Muscle of arm (tissue), 14 donors: ENCODE measurements at places on chromosomes 6 and 20.

DNA sequence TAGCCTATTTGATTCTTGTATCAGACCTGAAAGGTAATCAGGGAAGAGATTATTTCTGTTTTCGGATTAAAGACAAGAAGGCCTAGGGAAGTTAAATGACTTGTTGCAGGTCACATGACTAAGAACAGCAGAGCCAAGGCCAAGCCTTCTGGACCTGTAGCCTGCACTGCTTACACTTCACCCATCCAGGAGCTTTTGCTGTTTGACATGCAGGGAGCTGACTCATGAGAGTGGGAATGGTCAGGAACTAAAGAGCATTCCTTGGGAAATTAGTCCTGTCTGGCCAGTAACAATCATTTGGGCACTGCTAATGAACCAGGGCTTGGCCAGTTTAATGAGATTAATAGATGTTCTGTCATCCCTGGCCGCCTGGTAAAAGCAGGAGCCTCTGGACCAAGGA is 46.8 kb downstream of the EIF2S2 start:
- no peak for DNase-seq

DNA sequence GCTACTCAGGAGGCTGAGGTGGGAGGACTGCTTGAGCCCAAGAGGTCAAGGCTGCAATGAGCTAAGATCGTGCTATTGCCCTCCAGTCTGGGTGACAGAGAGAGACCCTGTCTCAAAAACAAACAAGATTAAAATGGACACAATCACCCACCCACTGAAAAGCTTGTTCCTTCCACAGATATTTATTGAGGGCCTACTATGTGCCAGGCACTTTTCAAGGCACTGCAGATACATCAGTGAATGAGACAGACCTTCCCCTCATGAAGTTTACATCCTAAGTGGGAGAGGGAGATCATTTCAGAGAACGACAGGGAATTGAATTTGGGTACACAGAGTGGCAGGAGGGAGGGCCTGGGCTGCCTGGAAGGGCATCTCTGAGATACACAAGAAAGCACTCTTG is 14.4 kb downstream of the RSPO4 start:
- no peak for DNase-seq

GRCh38 chr20:38001173-38001875 is 31.9 kb downstream of the TTI1 start:
- no peak for DNase-seq

DNA sequence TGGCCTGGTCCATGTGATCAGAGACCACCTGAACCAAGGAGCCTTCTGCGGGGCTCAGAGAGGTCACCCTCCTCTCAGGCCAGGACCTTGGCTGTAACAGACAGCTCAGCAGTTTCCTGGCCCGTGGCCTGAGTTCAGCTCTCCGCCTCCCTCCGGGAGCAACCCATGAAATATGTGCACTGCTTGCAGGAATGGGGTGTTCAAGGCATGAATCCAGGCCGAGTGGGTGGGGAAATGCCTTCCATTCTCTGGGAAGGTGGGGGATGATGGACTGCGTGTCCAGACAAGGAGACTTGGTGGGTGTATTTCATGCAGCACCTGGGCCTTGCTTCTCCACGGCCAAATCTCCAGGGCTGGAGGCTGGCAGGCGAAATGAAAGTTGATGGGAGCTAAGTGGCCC is 46.0 kb downstream of the SIRPA start:
- no peak for DNase-seq

- DNase-seq, result no peak
Measured at GRCh38 chr20:39719293-39719692, 757.1 kb downstream of the DHX35 start.

DNA sequence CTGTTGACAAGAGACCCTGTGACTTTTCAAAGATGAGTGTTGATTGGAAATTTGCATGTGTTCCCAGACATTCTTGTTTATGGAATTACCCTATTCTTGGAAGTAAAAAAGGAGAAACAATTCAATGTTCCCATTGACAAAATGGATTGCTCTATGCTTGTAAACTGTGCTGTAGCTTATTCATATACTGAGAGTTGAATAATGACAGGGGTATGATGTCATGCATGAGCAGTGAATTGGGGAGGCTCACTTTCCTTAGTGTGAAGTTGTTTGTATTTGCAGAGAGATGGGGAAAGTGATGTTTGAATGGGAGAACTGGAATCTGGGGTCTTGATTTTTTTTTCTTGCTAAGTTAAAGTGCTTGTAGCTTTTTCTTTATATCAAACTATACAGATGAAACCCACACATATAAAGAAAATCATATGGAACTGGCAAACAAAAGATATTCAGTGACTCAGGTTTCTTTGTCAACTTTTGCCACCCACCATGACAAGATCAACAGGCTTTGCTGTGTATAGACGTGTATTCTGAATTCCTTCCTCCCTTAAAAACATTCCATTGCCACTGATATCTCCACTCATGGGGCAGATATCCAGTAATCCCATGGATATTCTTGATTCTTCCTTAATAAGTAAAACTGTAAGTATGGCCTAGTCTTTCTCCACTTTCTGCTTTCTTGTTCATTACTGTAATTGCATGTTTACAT is 97.8 kb upstream of the JAG1 start:
- no peak for DNase-seq

- no peak for DNase-seq
Measured at GRCh38 chr6:27684264-27685211, 211.6 kb upstream of the ZNF184 start.

GRCh38 chr6:157755032-157755745 is 67.9 kb upstream of the SNX9 start:
- DNase-seq, result no peak

DNA sequence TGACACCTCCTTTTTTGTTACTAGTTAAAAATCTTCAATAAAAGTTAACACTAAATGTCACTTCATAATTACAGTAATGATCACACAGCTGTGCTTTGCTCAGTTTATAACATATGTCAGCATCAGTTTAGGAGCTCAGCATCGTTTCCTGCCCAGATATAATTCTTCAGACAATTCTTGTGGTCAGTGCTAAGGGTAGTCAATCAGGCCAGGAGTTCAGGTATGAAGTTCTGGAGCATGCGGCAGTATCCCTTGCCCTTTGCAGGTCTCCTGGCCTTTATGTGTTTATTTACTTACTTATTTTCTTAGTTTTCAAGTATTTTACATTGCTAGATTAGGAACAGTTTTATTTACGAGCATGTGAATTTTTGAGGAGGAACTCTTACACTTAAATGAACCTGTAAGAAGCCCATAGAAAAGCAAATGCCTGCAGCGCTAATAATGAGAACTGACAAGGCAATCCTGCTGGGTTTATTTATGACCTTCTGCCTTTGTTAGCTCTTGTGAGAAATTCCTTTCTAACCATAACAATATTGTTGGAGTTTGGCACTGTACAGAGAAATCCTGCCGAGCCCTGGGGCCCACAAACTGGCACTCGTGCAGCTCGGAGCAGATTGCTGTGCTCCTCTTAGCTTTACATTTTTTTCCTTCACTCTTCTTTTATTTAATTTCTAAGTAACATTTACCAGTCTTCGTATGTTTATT is 252.8 kb downstream of the TMEM242 start:
- DNase-seq, result no peak

GRCh38 chr20:19252451-19253120 is 40.1 kb downstream of the SLC24A3 start:
- DNase-seq, result no peak

DNA sequence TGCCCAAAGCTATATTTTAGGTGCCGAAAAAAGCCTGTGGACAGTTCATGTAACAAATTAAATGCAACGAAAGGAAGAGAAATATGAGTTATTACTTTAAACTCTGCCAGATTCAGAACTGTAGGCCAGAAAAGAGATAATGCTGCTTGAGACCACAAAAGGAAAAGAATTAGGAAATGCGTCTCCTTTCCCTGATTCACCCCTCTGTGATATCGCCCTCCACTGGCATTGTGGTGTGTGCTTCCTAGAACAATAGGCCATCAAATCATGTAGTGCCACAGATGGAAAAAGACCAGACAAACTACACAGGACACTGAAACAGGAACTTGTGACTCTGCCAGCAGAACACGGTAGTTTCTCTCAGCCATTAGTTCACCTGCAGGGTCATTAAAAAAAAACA is 14.7 kb upstream of the LAMA4 start:
- peak; percentile 27 for DNase-seq

GRCh38 chr6:108106261-108106660 is 31.7 kb upstream of the OSTM1 start:
- DNase-seq, result no peak

DNA sequence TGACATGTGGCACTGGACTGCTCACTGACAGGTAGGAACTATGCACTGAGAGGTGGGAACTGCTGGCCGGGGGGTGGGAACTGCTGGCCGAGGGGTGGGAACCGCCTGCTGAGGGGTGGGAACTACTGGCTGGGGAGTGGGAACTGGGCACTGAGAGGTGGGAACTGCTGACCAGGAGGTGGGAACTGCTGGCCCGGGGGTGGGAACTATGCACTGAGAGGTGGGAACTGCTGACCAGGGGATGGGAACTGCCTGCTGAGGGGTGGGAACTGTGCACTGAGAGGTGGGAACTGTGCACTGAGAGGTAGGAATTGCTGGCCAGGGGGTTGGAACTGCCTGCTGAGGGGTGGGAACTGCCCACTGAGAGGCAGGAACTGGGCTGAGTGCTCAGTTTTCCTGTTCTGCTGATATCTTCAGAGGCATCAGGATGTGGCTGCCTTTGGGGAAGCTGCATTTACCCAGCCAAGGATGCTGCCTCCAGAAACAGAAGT is 90.2 kb downstream of the THBS2 start:
- DNase-seq, result no peak

DNA sequence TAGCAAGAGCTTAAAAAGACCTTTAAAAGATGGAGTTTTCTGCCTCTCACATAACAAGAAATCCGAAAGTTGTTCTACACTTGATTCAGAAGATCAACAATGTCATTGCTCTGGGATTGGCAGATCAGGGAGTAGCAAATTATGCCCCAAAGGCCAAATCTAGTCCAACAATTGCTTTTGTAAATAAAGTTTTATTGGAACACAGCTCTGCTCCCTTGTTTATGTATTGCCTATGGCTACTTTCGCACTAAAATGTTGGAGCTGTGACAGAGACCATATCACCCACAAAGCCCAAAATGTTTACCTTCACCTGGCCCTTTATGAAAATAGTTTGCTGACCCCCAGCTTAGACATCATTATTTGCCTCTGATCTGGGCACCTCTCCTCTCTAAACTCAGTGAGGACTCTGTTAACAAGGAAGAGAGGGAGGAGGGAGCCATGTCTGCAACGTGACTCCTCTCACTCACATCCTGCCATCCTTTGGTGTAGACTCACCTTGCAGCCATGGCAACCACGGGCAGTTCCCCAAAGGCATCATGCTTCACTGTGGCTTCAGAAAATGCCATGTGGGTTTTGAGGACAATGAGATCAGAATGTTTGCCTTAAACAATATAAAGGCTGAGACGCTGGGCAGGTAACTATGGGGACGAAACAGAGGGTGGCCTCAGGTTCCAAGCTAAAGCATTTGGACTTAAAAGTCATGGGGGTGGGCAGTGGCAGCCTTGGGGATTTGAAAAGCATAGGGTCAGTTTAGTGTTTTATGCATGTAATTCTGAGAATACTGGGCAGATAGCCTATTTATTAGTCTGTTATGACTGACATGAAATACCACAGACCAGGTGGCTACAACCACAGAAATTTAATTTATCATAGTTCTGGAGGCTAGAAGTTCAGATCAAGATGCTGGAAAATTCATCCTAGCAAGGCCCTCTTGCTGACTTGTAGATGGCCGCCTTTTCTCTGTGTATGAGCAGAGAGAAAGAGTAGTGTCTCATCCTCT is 149.7 kb upstream of the TNFAIP3 start:
- DNase-seq, result no peak

- DNase-seq, result no peak
Measured at GRCh38 chr20:13271098-13271497, 50.0 kb downstream of the ISM1 start.

DNA sequence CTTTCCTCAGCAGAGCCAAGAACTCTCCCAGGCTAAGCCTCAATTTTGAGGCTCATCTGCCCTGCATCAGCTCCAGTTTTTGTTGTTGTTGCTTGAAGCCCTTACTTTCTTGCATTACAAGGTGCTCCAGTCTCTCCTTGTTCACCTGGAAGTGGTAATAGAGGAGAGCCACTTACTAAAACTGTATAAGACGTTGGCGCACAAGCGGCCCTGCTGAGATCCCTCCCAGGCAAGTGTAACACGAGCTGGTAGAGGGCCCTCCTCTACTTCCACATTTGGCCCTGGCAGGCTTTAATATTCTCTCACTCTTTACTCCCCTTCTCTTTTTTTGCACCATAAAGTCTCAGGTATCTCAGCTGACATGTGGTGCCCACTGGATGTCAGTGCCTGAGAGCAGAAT is 19.5 kb downstream of the GCM2 start:
- DNase-seq, result no peak

GRCh38 chr20:63403403-63404105 is 42.4 kb upstream of the CHRNA4 start:
- no peak for DNase-seq

GRCh38 chr6:106163966-106164877 is 78.1 kb downstream of the PRDM1 start:
- peak; percentile 48 for DNase-seq

- no peak for DNase-seq
Measured at GRCh38 chr6:126086560-126086959, 100.2 kb downstream of the TRMT11 start.

GRCh38 chr6:90466154-90466940 is 120.5 kb downstream of the MAP3K7 start:
- DNase-seq, result no peak

DNA sequence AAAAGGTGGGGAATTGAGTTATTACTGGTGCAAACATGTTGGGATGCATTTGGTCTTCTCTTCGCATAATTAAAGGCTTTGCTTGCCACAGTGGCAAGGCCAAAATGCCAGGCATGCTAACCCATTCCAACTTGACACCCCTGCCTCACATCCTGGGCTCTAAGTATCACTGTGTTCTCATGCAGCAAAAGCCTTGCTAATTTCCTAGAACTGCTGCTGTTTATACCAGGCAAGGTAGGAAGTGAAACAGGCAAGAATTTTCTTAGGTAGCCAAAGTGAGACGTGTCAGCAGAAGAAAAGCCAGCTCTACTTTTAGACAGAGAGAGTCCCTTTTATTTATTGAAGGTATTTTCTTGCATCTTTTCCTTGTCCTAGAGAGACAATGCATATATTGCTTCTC is 41.2 kb downstream of the LYRM2 start:
- no peak for DNase-seq
